Astrocyte of the cerebellum (primary cell): ENCODE measurements at places on chromosomes 6 and 20.

- peak; percentile 70 for DNase-seq
These were observed 18.9 kb downstream of the PERP start for GRCh38 chr6:138088326-138088762.

- no peak for DNase-seq
These were observed 2.2 kb upstream of the FAM162B start for GRCh38 chr6:116767715-116768114.

DNA sequence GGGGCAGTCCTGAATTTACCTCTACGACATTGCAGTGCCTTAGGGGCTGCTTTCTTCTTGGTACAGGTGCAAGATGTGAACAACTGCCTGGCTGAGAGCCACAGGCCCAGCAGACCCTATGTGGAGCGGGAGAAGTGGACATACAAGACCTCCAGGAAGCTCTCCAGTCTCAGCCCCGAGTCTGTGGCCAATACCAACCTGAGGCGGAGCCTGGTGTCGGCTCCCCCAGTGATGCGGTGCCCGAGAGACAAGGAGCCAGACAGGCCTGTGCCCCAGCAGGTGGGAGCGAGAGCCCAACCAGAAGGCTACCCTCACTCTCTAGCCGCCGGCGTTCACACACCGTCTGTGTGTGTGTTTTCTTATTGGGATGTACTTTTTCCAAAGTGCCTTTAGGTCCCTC, 59.6 kb downstream of the EFCAB8 start:
- no peak for DNase-seq

DNA sequence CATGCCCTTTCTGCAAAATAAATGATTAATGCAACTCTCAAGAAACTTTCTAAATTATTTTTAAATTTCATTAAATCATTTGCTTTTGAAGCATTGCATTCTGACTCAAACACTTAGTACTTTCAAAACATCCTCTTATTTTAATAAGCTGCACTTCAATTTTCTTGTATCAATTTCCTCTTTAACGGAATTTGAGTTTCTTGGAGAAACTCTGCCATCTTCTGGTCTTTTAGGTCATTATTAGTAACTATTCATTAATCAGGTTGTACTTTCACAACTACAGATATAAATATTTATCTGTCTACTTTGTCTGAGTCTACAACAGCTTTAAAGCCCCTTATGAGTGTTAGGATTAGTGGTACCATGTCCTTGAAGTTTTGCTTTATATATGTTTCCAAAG, 30.2 kb downstream of the TMX4 start:
- DNase-seq, result no peak

GRCh38 chr20:19855416-19855815, 97.4 kb downstream of the RIN2 start:
- no peak for DNase-seq

DNA sequence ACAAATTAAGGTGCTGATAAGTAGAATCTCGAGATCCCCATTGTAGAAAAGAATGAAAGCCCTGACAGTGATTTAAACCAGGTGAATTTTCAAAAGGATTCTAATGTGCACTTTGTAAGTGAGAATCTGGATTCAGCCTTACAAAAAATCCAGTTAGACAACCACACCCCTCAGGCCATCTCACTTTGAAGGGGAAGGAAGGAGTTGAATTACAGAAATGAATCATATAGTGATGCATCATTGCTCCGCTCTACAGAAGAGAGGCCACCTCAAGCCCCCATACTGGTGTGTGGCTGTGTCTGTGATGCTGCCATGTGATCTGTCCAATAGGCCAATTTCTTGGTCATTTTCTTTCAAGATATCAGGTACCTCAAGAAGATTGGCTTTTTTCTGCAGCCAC, 85.5 kb upstream of the NT5E start:
- no peak for DNase-seq

DNA sequence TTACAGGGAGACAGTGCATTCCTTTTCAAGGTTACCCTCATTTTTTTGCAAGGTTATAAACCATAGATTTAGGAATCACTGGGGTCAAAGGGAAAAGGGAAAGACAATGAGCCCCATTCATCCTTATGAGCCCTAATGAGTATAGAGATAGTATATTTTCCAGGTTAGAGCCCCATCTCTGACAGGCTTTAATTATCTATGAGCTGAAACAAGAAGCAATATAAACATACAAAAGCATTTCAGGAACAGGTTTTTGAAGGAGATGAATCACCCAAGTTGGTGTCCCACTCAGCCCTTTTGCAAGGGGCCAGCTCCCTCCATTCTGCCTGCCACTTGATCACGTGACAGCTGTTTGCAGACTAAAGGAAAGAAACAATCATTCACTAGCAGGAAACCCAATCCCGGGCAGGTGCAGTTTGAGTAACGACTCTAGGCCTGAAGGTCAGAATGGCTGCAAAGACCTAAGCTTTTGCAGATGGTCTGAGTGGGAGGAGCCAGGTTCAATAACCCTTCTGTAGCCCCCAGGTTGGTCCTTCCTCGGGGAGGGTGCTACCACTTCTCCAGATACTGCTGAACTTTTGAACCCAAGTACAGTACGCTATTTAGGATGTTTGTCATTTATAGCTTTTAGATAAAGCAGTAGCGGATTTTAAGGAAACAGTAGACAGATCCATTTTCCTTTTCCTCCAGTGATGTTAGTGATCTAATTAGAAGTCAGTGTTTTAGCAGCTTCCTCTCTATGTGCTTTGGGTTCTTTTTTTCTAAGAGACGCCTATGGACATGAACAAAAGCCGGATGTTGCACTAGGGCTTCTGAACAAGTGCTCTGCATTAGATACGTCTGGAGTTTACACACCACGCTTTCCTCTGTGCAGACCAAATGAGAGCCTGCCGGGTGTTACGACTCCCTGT, 253.2 kb downstream of the SOX4 start:
- DNase-seq, result no peak

DNA sequence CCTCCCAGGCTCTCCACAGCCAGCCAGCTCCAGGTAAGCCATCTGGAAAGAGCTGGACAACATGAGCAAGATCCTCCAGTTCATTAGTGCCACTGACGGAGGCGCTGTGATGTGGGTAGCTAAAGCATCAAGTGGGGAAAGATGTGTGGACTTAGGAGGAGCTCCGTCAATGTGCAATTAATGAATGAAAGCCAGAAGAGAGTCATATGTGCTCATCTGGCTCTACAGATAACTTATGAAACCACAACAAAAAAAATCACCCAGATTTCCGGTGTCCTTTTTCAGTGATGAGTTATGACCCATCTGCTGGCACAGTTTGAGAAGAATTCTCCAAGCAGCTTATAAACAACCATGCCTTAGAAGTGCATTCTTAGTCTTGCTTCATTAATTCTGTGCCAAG, 311.7 kb upstream of the PLCB4 start:
- peak; percentile 15 for DNase-seq

DNA sequence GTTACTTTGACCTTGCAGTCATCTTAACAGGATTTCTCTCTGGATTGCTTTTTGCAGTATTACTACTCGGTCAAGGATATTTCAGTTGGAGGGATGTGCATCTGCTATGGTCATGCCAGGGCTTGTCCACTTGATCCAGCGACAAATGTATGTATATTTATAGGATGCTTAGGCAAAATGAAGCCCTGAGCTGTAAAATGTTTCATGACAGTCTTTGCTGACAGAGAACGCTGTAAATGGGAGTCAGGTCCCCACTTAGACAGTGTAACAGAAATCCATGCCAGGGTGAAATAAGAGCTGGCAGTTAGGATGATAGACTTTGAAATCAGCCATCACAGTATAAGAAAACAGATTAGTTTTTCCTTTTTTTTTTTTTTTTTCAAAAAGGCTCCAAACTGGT, 264.0 kb downstream of the LAMA2 start:
- DNase-seq, result no peak

DNA sequence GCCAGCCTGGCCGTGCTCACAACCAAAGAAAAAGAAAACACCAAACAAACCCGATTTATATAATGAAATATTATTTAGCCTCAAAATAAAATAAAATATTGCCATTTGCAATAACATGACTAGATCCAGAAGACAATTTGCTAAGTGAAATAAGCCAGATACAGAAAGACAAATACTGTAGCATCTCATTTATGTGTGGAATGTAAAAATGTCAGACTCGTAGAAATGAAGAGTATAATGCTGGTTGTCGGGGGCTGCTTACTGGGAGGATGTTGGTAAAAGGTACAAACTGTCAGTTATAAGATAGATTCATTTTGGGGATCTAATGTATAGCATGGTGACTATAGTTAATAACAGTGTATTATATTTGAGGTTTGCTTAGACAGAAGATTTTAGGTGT, 269.7 kb downstream of the THBS2 start:
- DNase-seq, result no peak

GRCh38 chr6:97462938-97463598, 180.1 kb upstream of the MMS22L start:
- DNase-seq, result no peak

- no peak for DNase-seq
These were observed 17.5 kb upstream of the MRAP2 start for GRCh38 chr6:84016029-84016428.

GRCh38 chr6:157068691-157069324, 254.5 kb downstream of the TMEM242 start:
- DNase-seq, result no peak

- DNase-seq, result no peak
These were observed 84.8 kb downstream of the TAF4 start for GRCh38 chr20:61980647-61981583.

DNA sequence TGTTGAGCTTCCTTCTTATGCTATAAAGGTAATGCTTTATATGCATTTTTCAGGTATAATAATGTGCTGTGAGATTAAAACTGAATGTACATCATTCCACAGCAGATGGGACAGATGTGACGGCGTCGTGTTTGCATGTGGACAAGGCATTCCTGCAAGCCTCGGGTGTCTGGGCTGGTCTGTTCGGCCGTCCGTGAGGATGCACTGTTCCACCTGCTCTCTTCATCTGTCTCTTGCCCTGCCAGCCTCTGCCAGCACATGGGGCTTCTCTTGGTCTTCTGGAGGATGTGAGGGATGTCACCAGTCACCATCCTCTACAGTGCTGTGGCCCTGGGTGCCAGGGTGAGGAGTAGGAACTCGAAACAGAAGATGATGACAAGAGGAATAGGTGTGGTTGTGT, 223.2 kb downstream of the ERMARD start:
- no peak for DNase-seq

DNA sequence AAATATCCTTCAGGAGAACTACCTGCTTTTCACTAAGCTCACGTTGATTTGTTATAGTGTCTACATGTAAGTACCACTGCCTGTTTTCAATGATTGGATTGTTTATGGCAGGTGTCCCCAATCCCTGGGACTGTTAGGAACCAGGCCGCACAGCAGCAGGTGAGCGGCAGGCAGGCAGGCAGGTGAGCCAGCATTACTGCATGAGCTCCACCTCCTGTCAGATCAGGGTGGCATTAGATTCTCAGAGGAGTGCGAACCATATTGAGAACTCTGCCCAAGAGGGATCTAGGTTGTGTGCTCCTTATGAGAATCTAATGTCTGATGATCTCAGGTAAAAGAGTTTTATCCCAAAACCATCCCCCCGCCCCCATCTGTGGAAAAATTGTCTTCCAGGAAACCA, 303.3 kb downstream of the EYA4 start:
- no peak for DNase-seq

- no peak for DNase-seq
These were observed 15.0 kb downstream of the IMPG1 start for GRCh38 chr6:76057469-76057868.

DNA sequence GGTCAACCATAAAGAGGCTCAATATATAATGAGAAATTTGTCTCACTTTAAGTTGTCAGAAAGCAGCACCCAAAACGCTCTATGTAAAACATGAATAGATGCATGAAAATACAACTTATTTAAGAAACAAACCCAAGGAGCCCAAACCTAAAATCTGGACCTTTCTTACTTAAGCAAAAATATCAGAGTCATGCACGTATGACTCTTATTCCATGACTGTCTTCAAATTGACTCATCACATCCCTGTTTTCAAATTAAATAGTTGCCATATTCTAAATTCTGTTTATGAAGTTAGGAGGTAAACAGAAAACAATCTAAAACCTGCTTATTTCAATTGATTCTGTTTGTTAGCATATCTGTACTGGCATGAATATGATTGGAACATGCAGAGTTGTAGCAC, 42.1 kb downstream of the ANKRD6 start:
- DNase-seq, result no peak

- DNase-seq, result peak; percentile 44
These were observed at the start of the genes KCTD20 and PXT1 for GRCh38 chr6:36442671-36443470. KCTD20 (plus strand) TSS chr6:36443000; CDS start chr6:36470098, 27,098 bp downstream. PXT1 (minus strand) TSS chr6:36442854; CDS start chr6:36426082, 16,772 bp downstream.

GRCh38 chr6:167678102-167679101, 148.3 kb upstream of the AFDN start:
- DNase-seq, result no peak
